SJCRH30 (cell line): ENCODE measurements at places on chromosomes 1 and 21. TPM values are rescaled to one million over a fixed set of nuclear protein-coding genes. Genes with fewer than 3 reads are reported as not detected.

The KCNQ4 gene
- 0.05 and 0.12 TPM in 2 replicates for total RNA-seq

The NID1 gene
- 27.4 and 29.6 TPM in 2 replicates for total RNA-seq

The GSTM5 gene
- total RNA-seq = 0.02 TPM in 1 of 2 replicates, not detected in the other

The MAEL gene
- total RNA-seq = not detected in 2 replicates

- DNase-seq = peak; percentile 56
These were observed 224.2 kb upstream of the RUNX1 start for GRCh38 chr21:35273333-35273732.

DNA sequence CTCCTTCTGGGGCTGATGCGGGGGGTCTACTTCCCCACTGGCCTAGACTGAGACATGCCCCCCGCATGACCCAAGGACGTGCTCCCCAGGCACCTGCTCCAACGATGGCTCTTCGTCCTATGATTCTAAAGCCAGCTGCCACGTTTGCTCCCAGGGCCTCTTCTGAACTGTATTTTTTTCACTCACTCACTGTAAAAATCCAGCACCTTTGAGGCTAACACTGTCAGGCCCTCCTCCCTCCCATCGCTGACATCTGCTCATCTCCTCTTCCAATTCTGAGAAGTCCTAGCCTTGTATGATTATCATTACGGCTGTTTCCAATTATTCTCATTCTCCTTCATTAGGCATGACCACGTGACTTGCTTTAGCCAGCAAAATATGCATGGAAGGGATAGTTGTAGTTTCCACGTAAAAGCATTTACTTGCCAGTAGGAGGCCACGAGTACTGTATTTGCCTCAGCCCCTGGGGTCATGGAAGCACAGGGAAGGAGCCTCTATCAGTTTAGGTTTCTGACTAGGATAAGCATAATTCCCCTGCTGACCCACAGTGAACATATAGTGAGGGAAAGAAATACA is 19.1 kb upstream of the EDN2 start:
- DNase-seq = no peak

DNA sequence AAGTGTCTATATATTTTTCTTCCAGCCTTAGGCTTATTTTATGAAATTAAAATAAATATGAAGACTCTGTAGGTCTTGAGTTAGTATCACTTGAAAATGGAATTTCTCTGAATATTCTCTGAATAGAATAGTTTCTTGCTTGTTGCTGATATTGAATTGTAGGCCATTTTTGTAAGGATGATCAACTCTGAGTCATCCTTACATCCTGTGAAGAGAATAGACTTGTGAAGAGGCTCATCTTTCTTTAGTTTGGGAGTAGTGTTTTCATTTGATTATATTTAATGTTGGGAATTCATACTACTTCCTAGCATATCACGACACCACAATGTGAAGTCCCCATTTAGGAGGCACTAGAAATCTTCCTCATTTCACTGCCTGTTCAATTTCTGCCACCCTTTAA is 27.5 kb upstream of the CD1D start:
- no peak for DNase-seq

- peak; percentile 42 for DNase-seq
These were observed 430 bp downstream of the RBM15 start for GRCh38 chr1:110339407-110340206.

DNA sequence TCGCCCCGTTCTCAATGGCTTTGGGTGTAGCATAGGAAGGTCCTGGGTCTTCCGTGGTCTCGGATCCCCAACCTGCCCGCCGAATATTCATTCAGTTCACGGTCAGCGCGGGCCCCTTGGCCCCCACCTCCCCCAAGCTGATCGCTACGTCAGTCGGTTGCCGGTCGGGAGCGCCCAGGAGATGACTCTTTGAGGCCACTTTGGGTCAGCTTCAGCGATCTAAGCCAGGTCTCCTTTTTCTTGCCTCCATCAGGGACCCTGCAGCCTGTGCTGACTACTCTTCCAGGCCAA is 12.8 kb downstream of the HLX start:
- no peak for DNase-seq

GRCh38 chr21:19648391-19648790 is 1244.8 kb upstream of the TMPRSS15 start:
- no peak for DNase-seq

DNA sequence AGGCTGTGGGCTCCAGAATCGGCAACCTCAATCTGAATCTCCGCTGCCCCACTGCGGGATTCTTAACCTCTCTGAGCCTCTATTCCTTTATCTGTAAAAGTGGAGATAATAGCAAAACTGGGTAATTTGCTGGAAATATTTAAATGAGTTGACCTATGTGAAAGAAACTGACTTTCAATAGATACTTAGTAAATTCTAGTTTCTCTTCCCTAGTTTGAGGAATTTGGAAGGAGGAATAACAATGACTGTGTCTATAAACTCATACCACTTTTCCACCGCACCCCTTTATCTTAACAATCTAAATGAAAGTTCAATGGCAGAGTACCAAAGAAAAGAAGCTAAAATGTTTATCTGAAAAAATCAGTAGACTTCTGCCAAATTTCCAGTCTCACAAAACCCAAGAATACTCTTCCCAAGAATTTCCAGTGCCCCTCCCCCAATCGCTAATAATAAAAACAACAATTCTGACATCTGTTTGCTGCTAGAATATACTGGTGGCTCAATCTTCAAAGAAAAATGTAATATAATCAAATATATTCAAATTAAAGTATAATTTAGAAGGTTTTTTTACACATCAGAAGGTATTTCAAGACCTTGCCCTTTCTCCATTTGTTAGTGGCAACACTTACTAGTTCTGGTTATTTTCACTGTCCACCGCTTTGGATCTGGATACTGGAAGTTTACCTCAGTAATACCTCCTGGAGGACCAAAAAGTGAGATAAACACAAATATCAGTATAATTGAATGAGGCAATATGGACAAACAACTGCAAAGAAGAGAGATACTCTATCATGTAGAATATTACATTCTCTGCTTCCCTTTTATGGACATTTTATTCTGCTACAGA is 171.2 kb downstream of the LTN1 start:
- no peak for DNase-seq

- no peak for DNase-seq
These were observed 951 bp upstream of the LINGO4 start for GRCh38 chr1:151806170-151806569.

GRCh38 chr1:34750610-34751009 is 4.2 kb upstream of the GJB5 start:
- no peak for DNase-seq

DNA sequence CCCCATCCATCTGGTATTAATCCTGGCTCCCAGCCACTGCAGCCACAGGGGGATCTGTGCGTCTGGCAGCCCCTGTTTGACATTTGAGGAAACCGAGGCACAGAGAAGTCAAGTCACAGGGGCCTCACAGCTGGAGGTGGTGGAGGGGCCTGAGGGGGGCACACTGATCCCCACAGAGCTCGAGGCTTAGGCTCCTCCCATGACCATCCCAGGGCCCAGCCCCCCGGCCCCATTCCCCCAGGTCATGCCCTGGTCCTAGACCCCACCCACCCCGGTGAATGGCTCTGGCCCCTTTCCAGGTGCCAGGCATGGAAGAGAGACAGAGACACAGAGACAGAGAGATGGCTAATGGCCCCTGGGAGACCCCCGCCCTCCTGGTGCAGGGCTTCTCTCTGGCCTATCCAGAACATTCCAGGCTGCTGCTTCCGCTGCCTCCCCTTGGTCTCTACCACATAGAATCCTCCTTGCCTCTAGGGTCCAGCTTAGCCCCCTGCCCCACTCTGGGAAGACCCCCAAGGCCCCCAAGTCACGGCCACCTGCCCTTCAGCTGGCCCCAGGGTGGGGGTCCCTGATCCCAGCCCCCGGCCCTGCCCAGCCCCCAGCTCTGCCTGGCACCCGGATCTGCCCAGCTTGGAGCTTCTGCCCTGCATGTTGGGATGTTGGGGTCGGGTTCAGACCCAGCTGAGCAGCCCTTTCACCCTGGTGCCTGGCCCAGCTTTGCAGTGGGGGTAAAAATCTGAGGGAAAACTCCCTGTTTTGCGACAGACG is 29.2 kb upstream of the LRRC3 start:
- no peak for DNase-seq

DNA sequence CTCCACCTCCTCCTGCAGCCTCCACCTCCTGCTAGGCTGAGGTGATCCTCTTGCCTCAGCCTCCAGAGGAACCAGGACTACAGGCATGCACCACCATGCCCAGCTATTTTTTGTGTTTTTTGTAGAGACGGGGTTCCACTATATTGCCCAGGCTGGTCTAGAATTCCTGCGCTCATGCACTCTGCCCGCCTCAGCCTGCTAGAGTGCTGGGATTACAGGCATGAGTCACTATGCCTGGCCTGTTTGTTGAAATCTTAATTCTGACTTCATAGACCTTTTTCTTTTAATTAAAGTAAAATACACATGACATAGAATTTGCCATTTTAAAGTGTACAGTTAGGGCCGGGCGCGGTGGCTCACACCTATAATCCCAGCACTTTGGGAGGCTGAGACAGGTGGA is 42.7 kb downstream of the FAAP20 start:
- DNase-seq = no peak

DNA sequence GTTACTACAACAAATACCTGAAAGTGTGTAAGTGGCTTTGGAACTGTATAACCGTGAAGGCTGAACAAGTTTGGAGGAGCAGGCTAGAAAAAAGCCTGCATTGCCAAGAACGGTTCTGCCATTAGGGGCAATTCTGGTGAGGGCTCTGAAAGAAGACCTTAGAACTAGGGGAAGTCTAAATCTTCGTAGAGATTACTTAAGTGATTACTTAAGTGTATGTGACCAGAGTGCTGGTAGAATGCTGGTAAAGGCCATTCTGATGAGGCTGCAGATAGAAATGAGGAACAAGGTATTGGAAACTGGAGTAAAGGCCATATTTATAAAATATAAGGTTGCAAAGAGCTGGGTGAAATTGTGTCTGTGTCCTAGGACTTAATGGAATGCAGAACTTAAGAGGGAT is 158.0 kb downstream of the CLIC6 start:
- DNase-seq = no peak

GRCh38 chr1:228515200-228515834 is 28.1 kb downstream of the RNF187 start:
- DNase-seq = peak; percentile 33

- no peak for DNase-seq
These were observed 2.3 kb downstream of the MYOG start for GRCh38 chr1:203083463-203083921.

DNA sequence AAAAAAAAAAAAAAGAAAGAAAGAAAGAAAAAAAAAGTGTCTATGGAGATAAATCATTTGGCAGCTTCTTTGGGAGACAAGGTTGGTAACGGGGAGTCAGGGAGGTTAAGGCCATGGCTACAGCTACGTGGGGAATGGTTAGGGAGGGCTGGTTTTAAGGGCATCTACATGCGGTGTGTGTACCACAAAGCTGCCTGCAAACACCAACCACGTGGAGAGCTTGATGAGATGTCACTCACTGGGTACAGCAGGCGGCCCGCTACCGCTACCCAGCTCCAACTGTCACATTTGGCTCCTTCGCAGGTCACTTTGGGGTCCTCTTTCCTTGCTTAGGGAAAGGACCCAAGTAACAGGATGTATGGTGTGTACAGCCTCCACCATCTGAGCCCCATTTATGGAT is 4.2 kb downstream of the NPPB start:
- no peak for DNase-seq

- DNase-seq = no peak
These were observed 14.7 kb upstream of the CYYR1 start for GRCh38 chr21:26587736-26588201.

GRCh38 chr21:34698270-34699015 is 29.6 kb downstream of the CLIC6 start:
- DNase-seq = no peak

- DNase-seq = peak; percentile 42
These were observed 68.9 kb downstream of the UCK2 start for GRCh38 chr1:165896277-165896676.

GRCh38 chr1:189550498-189550897 is 927.2 kb downstream of the BRINP3 start:
- DNase-seq = no peak

DNA sequence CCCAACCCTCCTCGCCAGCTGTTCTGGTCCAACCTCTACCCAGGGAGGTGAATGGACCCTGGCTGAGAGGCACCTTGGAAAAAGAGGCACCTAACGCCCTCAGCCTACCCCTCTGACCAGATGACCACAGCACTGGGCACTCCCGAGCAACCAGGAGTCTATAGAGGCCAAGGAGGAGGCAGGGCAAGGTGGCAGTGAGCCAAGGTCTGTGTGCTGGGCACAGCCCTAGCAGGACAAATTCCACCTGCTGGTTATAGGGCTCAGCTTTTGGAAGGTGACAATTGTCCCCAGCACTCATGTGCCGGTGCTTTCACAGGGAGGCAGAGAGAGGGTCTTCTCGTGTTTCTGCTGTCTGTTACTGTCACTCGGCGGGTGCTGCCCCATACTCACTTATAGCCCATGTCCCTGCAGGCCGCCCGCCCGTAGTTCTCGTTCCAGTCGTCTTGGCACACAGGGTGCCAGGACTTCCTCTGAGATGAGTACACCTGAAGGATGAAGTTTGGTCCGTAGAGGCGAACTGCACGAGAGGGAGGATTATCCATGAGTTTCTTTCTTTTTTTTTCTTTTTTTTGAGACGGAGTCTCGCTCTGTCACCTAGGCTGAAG is 27.8 kb downstream of the TMPRSS2 start:
- DNase-seq = no peak

GRCh38 chr1:151131701-151132334 is 14.6 kb downstream of the SEMA6C start:
- no peak for DNase-seq

DNA sequence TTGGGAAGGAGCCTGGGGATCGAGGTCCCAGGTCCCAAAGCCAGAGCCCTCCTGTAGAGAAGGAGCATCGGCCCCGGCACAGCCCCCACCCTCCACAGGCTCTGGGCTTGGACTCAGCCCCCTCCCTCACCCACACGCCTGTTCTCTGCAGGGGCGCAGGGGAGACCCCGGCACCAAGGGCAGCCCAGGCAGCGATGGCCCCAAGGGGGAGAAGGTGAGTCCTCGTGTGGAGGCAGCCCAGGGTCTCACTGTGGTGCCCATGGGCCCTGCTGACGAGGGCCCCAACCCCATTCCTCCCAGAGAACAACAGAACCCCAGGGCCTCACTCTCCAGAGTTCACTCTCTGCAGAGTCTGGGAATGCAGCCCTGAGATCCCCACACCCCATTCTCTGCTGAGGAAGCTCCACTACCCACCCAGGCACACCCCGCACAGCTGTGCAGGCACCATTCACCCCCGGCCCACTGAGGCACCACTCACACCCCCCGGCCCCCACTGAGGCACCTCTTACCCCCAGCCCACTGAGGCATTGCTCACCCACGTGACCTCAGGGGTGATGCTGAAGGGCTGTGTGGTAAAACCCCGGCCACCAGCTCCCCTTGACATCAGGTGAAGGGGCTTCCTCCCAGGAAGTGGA is 21.8 kb downstream of the COL6A2 start:
- no peak for DNase-seq

DNA sequence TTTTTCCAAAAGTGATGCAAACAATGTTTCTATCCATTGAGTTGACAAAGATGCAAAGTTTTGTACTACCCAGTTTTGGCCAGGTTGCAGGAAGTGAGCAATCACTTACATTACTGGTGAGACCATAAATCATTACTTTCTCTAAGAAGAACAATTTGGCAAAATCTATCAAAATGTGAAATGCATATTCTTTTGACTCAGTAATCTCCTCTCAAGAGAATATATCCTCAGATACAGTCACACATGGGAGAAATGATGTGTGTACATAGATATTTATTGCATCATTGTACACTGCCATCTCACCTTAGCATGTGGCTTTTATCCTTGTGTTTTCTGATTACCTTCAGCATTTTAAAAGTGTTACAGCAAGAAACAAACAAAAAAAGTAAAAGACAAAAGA is 52.4 kb upstream of the FMO3 start:
- no peak for DNase-seq
